ENCODE measurements at places on chromosomes 3 and 15.

DNA sequence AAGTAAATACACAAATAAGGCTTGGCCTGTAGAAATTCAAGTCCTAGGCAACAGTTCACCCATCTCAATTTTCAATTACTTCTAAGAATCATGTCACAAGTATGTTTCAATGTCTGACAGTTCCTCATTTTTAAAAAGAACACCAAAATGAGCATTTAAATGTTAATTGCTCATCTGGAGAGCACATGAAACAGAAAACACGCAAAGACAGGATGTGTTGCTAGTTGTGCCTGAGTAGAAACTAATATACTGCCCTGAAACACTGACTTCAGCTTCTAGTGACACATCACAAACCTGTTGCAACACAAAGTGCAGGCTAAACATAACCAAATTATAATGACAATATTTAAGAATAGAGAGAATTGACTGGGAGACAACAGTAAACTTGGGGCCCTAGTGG is 167.3 kb upstream of the THBS1 start:
- no peak for DNase-seq

DNA sequence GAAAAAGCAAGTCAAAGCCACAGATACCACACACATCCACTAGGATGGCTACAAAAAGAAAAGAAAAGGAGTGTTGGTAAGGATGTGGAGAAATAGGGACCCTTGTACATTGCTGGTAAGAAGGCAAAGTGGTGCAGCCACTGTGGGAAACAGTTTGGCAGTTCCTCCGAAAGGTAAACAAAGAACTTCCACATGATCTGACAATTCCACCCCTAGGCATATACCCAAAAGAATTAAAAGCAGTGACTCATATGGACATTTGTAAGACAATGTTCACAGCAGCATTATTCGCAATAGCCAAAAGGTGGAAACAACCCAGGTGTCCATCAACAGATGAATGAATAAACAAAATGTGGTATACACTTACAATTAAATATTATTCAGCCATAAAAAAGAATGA is 22.2 kb upstream of the GMPPB start:
- DNase-seq: no peak

DNA sequence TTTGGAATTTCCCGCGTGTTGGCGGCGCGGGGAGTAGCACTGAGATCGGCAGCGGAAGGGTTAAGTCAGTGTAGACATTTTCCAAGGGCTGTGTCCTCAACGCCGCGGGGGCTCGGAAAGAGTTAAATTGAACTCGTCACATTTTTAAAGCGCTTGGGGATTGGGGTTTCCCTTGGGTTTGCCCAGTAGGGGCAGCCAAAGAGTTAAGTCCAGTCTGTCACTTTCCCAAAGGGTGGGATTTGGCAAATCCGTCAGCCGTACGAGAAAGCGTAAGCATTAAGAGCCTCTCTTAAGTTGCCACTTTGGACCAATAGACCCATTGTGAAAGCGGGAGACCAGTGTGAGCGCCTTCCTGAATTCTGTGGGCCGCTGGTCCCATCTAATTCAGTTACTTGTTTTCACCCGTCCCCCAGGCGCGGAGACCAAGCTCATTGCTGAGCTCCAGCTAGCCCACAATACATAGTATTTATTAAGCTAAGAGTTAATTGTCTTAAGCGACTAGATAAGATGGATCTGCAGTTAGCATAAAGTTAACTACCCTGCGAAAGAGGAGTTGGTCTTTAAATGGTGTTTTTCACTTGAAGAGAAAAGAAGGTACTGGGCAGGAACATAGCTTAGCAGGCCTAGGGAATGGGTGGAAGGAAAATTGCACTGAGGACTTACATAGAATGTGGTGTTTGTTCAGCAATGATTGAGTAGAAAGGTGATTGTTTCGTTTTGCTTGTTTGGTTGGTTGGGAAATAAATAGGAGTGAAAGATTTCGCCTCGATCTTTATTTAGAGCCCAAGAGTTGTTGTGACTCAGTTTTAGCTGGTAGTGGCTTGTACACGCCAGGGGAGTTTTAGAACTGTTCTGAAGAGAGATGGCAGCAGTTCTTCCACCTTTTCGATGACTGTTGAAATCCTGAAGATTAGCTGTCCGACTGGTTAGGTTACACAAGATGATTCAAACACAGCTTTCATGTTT is 932 bp downstream of the ARL8B start:
- DNase-seq: no peak

GRCh38 chr3:17322106-17322793 is 420.2 kb downstream of the TBC1D5 start:
- no peak for DNase-seq

GRCh38 chr3:106010829-106011228 is 142.0 kb upstream of the CBLB start:
- no peak for DNase-seq

DNA sequence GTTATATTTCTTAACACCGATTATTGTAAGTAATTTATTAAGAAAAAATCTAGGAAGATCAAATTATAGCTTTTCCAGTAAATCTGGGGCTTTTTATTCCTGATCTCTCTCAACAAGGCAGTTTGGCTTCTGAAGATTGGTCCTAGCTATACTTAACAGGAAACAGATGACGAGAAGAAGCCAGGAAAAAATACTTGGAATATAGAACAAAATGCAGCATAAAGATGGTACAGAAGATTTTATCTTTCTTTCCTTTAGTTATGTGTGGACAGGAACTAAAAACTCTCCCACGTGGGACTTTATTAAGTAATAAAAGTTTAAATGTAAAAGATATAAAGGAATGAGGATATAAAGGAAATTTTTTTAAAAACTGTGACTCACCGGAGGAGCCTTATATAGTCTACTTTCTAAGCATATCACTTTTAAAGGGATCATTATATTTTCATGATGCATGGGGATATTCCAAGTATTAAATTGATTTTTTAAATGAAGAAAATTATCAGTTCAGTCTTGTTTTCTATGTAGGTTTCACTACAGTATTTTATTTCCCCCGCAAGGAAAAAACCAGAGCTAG is 8.2 kb downstream of the B3GNT5 start:
- DNase-seq: no peak

- DNase-seq: no peak
These were observed 111.4 kb downstream of the MEIS2 start for GRCh38 chr15:36988947-36989346.

GRCh38 chr3:172213200-172213599 is 173.8 kb downstream of the FNDC3B start:
- no peak for DNase-seq

- no peak for DNase-seq
These were observed 337.0 kb downstream of the KCNH8 start for GRCh38 chr3:19485267-19485666.

DNA sequence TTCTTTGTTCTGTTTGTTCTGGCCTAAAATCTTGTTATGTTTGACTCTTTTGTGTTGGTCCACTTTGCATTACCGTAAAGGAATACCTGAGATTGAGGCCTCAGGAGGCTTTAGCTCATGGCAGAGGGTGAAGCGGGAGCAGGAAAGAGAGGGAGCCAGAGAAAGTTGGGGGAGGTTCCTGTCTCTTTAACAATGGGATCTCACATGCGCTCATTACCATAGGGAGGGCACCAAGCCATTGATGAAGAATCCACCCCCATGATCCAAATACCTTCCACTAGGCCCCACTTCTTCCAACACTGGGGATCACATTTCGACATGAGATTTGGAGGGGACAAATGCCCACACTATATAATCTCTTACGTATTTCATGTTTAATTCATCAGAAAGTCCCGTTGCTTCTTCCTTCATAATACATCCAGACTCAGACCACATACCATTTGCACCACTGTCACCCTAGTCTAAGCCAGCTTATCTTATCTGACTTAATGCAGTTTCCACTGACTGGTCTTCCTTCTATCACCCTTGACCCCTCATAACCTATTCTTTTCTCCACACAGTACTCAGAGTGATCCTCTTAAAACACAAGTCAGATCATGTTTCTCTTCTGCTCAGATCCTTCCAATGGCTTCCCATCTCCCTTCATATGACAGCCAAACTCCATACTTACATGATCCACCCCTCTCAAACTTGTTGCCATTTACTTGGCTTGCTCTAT is 13.5 kb downstream of the KBTBD8 start:
- DNase-seq: no peak

DNA sequence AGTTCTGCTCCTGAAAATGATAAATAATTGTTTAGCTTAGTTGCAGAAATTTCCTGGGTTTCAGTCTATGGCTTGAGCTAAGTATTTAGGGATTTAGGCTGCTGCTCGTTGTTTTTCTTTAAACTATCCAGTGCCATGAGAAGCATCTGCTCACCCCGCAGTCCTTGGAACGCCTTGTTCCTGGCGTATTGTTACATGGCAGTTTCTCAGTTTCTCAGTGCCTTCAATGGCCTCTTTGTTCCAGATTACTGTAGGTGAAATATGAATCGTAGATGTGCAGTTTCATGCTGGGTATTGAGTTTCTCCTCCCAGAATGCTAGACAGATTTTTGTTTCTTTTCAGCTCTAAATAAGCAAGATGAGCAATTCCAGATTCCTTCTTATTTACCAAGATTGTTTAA is 269.5 kb upstream of the GBE1 start:
- DNase-seq: no peak

DNA sequence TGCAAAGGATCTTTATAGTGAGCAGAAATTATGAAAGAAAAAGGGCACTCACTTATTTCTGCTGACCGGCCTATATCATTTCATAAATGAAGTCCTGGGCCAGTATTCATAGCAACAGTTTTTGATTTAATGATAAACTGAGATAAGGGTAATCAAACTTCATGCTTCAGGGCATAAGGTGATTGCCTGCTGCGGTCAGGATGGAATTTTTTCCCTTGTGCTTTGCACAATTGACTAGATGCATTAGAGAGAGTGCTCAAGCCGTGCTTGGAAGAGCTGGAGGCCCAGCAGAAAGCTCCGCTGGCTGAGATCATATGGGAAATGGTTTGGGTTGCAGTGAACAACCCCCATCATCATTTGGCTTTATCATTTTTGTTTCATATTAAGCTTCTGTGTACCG is 10.4 kb downstream of the SEMA6D start:
- no peak for DNase-seq

DNA sequence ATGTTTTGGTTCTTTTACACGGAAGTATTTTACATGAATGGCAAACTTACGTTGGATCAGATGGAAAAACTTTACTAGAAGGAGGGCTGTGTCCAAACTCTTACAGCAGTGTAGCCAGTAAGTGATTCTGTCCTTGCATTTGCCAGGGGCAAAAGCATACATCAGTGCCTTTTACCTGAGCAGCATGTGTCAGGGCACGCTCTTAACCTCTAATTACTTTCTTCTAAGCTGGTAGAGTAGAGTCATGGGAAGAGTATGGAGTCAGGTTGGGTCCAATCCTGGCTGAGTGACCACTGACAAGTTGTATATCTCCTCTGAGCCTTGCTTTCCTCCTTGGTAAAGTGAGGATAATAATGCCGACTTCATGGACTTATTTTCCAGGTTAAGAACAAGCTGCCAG is 47.1 kb downstream of the RYR3 start:
- DNase-seq: no peak

DNA sequence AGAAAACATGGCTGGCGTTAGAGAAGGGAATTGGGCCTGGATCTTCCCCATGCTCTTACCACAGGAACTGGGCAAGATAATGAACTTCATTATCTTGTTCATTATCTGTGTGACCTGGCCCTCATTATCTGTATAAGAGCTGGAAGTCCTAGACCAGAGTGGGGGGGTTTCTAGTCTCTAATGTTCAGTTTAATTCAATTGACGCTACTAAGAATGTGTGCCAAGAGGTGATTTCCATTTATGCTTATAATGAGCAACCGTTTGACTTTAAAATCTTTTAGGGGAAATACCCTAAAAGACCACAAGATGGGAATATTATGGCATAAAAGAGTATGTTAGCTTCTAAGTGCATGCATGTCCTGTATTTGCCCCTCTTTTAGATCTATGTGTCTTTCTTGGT is 59.1 kb upstream of the CSTA start:
- no peak for DNase-seq

- no peak for DNase-seq
These were observed 84.4 kb upstream of the GOLGA6B start for GRCh38 chr15:72570059-72570458.

- DNase-seq: no peak
These were observed 105.2 kb downstream of the FMN1 start for GRCh38 chr15:33089165-33089877.

- DNase-seq: no peak
These were observed 164.1 kb upstream of the LRRFIP2 start for GRCh38 chr3:37338500-37338899.
